CD4-positive, alpha-beta T cell treated with Interleukin-21 for 1 hour (primary cell): ENCODE measurements at places on chromosomes 5 and 9.
A peak's percentile ranks its signal among the peaks of the same experiment; 100 is the strongest.

DNA sequence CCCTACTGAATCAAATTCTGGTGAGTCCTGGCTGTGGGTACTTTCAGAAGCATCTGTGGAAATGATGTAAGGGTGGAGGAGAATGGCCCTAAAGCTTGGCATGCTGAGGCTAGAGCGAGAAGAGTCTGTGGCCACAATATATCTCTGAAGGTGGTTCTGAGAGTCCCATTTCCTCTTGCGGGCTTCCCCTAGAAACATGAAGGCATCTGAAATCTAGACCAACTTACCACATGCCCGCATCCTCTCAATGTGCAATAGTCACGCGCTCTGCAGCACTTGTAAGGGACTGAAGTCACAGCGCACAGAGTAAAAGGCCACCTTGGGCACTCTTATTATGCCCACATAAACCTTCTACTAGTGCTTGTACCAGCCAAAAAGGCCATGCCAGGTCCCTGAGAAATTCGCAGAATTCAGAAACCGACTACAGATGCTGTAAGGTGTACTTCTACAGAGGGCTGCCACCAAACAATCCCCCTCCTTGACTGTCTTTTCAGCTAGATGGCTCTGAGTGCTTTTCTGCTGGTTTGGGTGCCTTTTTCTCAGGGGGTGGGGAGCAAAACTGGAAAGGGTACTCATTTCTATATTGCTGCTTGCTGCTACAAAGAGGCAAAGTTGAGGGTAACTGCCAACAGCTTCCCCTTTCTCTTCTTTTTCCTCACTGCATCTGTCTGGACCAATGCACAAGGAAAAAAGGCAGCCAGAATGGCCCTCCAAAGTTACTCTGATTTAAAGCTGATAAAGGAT, 107.3 kb downstream of the ZDHHC21 start:
- peak; percentile 7 for DNase-seq

- DNase-seq: peak; percentile 76
Measured at GRCh38 chr9:111759762-111760639, 34.7 kb downstream of the SHOC1 start.

GRCh38 chr9:91865041-91865440, 85.0 kb downstream of the ROR2 start:
- no peak for DNase-seq

- DNase-seq: no peak
Measured at GRCh38 chr9:101098392-101098791, 69.9 kb downstream of the PLPPR1 start.

DNA sequence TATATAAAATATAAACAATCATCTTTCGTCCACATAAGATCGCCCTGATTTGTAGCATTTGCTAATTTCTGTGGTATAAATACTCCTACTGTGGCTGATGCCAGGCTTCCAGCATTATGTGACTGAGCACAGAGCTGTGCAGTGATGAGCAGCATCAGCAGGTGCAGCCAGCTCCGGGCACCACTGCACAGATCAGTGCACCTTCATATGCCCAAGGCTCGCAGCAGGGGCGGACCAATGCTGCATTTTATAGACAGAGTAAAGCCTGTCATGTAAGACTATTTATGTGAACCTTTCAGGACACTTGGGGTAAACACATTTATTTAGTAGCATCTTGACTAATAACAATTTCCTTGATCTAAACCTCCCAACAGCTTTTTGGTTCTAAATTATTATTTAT, 53.1 kb downstream of the LMNB1 start:
- no peak for DNase-seq

- DNase-seq: no peak
Measured at GRCh38 chr9:36897019-36897418, 137.0 kb downstream of the PAX5 start.

GRCh38 chr9:107784235-107784958, 294.8 kb upstream of the KLF4 start:
- DNase-seq: no peak

- DNase-seq: no peak
Measured at GRCh38 chr5:143403334-143403592, 223 bp downstream of the NR3C1 start.

DNA sequence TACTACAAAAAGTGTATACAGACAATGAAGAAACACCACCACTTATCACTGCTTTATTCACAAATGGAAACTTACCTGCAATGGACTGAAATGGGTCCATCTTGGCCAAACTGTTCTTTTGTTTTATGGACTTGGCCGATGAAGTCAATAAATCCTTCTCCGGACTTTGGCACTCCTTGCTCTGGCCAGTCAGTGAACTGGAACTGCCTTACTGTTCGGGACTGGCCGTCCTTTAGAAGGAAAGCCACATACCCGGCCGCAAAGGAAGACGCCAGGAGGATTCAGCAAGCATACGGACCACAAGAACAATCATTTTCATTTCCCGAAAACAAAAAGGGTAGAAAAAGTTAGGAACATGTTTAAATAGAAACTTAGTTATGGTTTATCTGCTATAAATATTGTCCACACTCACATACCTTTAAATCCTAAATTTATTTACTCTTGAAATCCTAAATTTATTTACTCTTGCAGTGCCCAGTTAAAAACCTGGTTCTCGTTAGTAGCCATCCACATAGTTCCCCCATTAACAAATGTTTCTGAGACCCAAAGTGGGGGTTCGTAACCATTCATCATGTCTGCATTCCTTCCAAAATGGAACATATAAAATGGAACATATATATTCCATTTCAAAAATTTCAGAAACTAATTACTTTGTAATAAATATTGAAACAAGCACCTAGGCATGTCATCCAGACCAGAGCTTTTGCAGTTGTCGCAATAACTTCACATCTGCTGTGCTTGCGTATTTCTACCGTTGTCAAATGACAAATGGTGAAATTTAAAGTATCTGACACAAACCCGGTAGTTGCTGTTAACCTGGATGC, 532.1 kb upstream of the DMAC1 start:
- no peak for DNase-seq

GRCh38 chr5:80662108-80662507, 7.3 kb upstream of the DHFR start:
- DNase-seq: no peak

DNA sequence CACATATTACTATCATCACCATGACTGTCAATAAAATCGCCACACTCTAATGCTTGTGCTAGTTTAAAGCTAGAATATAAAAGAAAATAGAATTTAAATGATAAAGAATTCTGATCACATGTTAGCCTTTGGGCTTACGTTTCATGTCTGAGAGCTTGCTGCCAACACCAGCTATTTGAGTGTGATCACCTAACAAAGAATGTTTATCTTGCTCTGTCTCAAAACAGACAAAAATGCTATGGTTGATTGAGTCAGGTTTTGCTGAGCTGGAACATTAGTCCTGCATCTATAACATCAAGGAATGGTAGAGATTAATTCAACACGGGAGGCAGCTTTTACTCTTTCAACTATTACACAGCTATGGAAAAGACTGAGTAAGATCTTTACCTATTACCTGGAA, 50.7 kb downstream of the MSX2 start:
- no peak for DNase-seq

DNA sequence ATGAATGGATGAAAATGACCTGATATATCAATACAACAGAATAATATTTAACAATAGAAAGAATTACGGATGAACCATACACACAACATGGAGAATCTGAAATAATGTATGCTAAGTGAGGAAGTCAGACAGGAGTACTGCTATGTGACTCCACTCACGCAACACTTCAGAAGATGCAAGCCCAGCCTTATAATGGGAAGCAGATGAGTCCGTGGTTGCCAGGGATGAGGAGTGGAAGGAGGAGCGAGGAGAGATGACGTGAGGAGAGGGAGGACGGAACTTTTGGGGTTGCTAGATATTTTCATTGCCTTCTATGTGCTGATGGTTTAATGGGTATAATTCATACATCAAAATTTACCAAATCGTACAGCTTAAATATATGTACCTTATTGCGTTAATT, 55.4 kb upstream of the ERCC6L2 start:
- DNase-seq: no peak

DNA sequence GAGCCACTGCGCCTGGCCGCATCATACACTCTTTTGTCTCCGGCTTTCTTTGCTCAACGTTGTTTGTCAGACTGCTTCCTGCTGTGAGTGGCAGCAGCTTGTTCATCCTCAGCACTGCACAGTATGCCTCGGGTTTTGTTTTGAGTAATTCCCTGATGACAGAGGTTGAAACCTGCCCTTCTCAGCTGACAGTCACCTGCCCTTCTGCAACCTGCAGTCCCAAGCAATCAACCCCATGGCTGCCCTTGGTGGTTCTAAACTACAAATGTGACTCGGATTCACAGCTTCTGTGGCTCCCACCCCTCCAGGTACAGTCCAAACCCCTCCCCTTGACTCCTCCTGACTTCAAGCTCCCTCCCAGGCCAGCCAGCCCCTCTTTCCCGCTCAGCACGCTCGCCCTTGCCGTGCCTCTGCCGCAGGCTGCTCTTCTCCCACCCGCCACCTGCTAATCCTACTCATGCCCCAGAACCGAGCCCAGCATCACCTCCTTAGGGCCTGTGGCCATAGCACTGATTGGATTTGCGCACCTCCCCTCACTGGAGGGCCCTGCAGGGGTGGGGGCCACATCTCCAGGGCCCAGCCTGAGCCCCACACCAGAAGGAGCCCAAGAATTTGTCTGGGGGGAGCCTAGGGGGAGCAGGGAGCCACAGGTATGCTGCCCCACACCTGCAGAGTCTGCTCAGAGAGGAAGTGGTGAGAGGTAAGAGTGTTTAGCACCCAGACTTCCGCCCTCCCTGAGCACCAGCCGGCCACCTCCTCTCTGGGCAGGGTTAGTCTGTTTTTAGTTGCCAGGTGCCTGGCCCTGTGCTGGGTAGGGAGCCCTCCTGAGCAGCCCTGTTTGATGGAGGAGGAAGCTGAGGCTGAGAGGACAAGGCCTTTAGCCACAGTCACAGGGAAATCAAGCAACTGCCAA, 10.1 kb downstream of the EEIG1 start:
- peak; percentile 72 for DNase-seq

DNA sequence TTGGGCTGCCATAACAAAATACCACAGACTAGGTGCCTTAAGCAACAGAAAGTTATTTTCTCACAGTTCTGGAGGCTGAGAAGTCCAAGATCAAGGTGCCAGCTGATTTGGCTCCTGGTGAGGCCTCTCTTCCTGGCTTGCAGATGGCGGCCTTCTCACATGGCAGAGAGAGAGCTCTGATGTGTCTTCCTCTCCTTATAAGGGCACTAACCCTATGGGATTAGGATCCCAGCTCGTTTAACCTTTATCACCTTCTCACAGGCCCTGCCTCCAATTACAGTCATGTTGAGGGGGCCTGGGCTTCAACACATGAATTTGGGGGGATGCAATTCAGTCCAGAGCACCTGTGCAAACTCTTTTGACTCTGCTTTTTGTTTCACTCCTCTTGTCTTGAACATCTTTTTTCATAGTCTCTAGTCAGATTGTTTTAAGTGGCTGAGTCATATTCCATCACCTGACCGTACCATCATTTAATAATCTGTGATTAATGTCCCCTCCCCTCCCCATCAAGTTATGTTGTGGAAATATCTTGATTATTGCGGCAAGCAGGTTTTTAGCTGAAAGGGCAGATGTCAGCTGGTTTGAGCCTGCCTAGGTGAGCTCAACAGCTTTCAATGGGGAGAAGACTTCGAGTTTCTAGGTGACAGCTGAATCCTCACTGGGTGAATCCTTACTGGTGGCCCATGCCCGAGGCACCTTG, 61.8 kb downstream of the NDFIP1 start:
- no peak for DNase-seq

DNA sequence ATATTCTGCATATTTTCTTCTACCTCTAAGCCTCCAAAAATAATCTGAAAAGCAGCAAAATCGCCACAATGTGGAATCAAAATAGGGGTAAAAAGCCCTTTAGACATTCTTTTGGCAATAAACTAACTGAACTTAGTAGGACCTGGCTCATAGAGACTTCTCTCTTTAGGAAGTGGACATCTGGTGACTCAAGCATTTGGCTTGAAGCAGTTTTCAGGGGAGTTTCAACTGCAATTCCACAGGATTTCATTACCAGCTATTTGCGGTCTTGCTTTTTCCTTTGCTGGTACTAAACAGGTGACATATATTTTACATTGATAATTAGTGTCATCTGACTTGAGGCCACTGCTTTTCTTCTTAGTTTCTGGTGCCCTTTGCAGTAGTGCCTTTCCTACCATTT, 173.2 kb upstream of the FBN2 start:
- DNase-seq: no peak

GRCh38 chr9:37707748-37708147, 45.9 kb upstream of the TRMT10B start:
- no peak for DNase-seq

DNA sequence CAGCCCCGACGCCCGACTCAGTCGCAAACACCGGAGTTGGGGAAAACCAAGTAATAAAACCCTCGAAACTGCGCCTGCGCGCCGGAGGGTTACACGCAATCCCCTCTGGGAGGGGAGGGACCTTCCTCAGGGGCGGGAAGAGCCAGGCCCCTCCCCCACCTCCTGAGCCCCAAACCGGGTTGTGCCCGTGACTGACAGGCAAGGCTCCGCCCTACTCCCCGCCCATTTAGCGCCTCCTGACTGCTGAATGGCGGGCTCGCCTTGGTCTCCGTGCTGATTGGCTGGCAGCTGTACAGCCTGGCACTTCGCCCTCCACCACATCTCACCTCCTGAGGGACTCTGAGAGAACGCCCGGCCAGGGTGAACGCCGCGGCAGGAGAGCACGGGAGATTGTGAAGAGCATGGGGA, at the start of gene PRDM9:
PRDM9 (plus strand) TSS at position 332 of the 408 bp plus-strand sequence. CDS start 1,425 bp downstream, outside the sequence.
- DNase-seq: peak; percentile 24

- DNase-seq: no peak
Measured at GRCh38 chr5:90949469-90950358, 391.1 kb downstream of the ADGRV1 start.

DNA sequence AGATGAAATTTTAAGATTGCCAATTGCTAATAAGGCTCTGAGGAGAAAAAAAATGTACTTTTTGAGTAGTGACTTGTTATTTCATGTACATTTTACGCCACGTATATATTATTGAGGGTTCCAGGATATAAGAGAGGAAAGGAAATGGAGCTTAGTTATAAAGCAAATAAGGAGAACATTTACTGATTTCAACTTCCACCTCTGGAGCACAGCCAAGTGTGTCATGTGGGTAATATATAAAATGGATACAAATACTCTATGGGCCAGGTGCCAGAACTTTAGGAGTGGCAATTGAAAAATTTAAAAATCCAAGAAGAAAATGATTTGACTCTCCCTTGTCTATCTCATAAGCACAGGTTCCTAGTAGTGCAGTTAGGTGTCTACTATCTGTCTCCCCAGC, 45.0 kb upstream of the VLDLR start:
- no peak for DNase-seq

DNA sequence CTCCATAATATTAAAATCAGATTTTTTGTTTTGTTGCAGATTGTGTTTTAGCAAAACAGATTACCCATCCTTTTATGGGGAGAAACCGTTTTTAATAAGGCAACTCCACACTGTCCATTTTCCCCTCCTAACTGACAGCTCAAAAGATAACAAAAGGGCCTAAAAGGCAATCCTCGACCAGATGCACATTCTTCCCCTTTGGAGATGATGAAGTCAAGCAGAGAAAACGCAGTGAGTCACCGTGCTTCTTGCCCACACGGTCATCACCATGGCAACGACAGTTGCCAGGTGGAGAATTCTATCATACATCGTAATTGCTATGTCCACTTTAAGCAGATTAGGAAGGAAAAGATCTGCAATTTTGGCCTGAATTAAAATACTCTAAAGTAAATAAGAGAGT, 96.4 kb downstream of the DIRAS2 start:
- no peak for DNase-seq
